ENCODE measurements at places on chromosomes 1 and 21.

- no peak for DNase-seq
Observed at GRCh38 chr1:223720971-223721591, 8.7 kb downstream of the CAPN2 start.

DNA sequence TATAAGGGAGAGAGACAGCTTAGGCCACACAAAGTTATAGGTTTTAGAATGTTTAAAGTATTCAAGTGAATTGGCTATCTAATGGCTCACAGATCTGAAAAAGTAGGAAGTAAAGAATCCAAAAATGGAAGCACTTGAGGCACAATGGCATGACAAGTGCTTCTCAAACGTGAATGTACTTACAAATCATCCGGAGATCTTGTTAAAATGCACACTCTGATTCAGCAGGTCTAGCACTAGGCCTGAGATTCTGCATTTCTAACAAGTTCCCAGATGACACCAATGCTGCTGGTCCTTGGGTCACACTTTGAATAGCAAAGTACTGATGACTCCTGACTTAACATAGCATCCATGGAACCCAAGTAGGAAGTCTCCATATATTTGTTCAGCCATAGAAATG lies 20.9 kb upstream of the AGL start:
- DNase-seq, result no peak

- no peak for DNase-seq
Observed at GRCh38 chr1:201708085-201708512, 120.9 kb upstream of the IPO9 start.

DNA sequence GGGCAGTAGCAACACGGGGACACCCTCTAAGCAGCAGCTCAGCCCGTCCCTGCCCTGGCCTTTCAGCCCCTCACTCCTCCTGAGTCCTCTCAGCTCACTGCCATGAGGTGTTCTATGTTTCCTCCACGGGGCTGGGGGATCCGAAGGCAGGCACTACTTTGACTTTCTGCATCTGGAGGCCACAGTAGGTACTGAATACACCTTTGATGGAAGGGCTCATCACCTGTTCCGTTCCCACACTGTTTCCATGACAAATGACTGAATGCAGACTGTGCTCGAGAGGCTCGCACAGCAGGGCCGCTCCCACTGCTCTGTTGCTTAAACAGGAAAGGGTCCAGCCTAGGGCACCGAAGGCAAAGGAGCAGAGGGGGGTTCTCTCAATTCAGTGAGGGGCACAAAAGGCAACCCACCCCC lies 77.6 kb upstream of the DNAH14 start:
- DNase-seq, result no peak

- DNase-seq, result no peak
Observed at GRCh38 chr1:226274138-226274537, 34.8 kb downstream of the LIN9 start.

DNA sequence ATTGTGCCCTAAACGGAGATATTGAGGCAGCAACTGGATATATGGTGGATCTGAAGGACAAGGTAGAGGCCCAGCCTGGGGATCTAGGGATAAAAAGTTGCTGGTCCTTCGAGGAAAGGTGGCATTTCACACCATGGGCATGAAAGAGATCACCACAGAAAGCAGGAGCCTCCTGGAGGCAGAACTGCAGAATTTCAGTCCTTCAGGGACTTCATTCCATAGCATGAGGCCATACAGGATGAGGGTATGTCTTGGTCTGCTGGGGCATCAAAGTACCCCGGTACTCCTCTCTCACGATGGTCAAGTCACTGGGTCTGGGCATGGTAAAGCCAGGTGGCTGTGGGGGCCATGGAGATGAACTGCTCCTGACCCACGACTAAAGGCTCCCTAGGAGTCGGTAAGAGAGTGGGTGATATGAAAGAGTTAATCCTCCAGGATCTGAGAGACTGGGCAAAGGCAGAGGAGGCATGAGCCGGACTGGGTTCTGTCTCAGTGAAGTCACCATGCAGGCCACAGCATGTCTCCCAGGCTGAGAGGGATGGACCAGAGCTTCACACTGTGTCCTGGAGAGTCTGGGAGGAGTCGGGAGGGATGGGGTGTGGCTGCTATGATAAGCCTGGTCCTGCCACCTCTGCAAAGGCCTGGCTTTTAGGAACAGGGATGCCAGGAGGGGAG lies 5.8 kb upstream of the SPRR5 start:
- no peak for DNase-seq

- no peak for DNase-seq
Observed at GRCh38 chr1:76939050-76939816, 72.0 kb downstream of the ST6GALNAC5 start.

GRCh38 chr1:159009704-159010361 lies at the start of gene IFI16:
Gene IFI16, plus strand, starts transcription at chr1:159009907. Its CDS starts 4,774 bp downstream, at chr1:159014681.
- peak; percentile 92 for DNase-seq

GRCh38 chr1:1883092-1883873 lies 7.6 kb downstream of the GNB1 start:
- DNase-seq, result no peak

- DNase-seq, result no peak
Observed at GRCh38 chr1:65206836-65207235, 58.8 kb downstream of the AK4 start.

DNA sequence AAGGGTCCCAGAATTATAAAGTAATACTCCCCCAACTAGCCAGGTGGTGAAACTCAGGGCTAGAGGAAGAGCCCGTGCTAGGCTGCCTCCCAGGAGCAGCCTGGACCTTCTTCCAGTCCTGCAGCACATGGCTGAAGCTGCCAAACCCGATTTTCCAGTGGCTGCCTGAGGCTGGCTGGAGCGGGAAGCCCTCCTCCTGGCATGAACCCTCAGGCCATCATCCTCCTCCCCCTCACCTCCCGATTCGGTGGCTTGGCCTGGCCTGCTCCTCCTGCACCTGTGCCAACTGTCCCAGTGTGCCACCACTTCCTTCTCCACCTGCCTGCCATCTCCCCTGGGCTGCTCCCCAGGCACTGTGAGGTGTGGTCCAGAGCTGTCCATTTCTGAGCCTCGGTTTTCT lies 3.0 kb upstream of the TSPAN1 start:
- no peak for DNase-seq

GRCh38 chr21:35926003-35926740 lies 134.2 kb downstream of the SETD4 start:
- DNase-seq, result no peak

- no peak for DNase-seq
Observed at GRCh38 chr1:178086294-178086693, 7.6 kb upstream of the RASAL2 start.

- DNase-seq, result no peak
Observed at GRCh38 chr1:159970932-159971342, 16.9 kb upstream of the SLAMF9 start.

DNA sequence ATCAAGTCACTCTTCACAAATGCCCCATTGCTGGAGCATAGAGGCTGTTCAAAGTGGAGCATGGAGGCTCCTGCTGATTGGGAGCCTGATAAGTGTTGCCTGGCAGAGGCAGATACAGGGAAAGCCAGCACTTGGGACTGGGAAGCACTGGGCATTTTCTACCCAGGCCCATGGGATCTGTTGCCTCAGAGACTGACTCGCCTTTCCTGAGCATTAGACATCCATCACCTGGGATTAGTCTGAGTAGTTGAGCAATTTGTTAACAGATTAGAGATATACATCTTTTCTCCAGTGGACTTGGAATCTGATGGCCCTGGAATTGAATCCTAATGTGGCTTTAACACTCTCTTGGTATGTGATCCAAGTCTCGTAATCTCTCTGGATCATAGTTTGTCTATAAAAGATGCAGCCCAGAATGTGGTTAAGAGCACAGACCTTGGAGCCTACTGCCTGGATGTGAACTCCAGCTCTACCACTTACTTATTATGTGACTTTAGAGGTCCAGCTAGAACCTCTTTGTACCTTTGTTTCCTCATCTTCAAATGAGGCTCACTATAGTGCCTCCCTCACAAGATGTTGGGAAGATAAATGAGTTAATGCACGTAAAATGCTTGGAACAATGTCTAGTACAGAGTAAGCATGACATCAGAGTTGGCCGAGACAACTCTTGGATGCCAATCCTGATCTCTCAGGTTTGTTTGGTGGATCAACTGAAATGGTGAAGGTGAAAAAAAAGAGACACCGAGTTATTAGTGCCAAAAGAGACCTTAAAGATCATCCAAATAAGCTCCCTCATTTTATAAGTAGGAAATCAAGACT lies 38.3 kb upstream of the NRDC start:
- no peak for DNase-seq

GRCh38 chr1:151047925-151048644 lies 534 bp downstream of the C1orf56 start:
- no peak for DNase-seq
